ENCODE measurements at places on chromosomes 1 and 21. TPM values are rescaled to one million over a fixed set of nuclear protein-coding genes. Genes with fewer than 3 reads are reported as not detected.

The ZNF648 gene
- not detected for total RNA-seq

The PROX1 gene
- total RNA-seq, result 51.1 TPM

- DNase-seq, result no peak
These were observed 6.8 kb upstream of the YBX1 start for GRCh38 chr1:42675467-42675866.

- no peak for DNase-seq
These were observed 88.1 kb upstream of the ATP1A1 start for GRCh38 chr1:116284819-116285390.

GRCh38 chr1:165560883-165561656, 17.3 kb downstream of the LRRC52 start:
- DNase-seq, result no peak
